Naive B cell (primary cell): ENCODE measurements at places on chromosomes 5 and 9.
A peak's percentile ranks its signal among the peaks of the same experiment; 100 is the strongest.

DNA sequence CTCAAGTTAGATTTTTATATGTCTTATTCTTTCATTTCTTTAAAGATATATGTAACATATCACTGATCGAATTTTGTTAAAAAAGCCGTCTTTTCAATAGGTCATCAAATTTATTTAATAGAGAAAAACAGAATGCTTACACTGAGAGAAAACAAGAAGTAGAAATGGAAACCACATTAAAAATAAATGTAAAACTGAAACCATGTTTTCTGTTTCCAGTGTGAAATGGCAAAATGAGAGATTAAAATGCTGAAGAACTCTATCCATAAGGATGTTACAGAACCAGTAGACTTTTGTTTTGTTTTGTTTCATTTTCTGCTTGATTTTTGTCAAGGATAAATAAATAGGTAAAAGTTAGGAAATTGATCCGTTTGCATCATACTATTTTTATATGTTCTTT lies 210.1 kb downstream of the PRDM9 start:
- DNase-seq, result no peak

GRCh38 chr9:10704720-10705119 lies 91.9 kb upstream of the PTPRD start:
- DNase-seq, result no peak

DNA sequence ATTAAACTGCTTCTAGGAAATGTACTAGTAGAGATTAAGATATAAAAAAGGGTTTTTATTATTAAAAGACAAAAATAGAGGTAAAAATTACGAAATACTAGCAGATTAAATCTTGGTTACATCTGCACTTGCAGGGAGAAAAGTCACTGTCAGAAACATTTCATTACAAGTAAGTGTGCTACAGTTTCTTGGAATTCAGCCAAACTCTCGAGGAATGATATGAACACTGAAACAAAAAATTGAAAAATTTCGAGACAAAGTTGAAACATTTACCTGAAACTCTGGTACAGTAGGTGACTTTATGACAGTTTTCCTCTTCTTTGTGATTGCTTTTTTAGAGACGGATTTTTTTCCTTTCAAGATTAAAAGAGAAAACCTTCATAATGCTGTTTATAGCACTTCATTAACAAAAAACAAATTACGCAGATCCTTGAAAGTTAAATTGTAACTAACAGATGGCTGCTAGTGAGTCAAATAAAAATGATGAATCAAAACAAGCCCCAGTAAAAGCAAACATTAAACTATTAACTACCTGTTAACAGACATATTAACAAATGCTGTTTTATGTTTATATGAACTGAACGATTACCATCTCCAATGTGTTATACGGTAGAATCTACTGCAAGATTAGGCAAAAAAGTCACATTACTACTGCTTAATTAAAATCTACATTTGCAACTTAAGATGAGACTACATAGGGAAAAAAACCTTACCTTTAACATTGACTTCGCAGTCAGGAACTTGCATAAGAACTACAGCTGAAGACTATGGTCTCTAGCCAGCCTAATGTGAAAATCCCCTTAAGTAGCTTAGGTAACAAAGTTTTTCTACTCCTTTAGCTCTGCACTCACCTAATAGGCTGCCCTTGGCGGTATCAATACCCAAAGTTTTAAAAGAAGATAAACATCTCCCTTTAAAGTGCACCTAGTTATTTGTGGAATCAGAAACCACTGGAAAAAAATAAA lies 61.4 kb downstream of the RANBP6 start:
- no peak for DNase-seq

DNA sequence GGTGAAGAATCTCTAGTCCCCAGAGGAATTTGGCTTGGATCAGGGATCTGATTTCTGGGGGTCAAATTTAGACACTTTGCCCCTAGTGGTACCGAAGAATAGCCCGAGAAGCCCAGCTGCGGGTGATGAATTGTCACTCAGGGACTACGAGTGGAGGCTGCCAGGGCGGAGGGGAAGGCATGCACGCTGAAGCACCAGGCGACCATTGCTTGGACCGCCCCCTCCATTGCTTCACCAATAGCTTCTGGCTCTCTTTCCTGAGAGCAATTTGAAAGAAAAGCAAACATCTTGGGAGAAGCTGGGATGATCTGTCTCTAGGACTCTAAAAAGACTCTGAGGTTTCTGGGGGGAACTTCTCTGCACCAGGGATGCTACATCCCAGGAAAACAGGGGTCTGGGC lies 137.6 kb downstream of the CRB2 start:
- no peak for DNase-seq

- DNase-seq, result no peak
These were observed 638.1 kb downstream of the ACTL7B start for GRCh38 chr9:108217431-108218349.

DNA sequence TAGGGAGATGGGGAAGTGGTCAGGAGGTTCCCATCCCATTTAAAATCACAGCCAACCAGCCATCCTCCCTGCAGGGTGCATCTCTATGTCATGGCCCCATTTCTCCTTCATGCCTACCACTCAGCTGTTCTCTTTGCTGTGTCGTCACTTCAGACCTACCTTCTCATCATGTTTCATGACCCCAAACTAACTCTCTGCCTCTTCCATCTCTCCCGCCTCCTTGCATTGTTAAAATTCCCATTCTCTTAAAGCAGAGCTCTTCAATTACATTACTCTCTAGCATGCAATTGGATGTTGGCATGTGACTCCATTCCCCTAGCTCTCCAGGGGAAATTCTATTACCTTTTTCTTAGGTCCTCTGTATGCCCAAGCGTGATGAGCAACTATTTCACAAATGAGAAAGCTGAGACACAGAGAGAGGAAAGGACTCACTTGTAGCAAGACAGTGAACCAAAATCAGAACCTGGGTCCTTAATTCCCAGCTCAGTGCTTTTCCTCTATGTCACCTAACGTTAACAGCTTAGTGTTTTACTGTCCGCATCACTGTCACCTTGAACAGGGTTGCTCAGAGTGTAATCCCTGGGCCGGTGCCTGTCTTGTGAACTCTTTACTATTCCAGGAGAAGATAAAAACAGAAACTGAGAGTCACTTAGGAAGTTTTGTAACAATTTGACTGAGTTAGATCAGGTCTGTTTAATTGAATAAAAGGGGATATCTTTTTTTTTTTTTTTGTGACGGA lies 28.1 kb downstream of the PDE6A start:
- DNase-seq, result no peak

- DNase-seq, result no peak
These were observed 548.5 kb upstream of the GRAMD2B start for GRCh38 chr5:125874717-125875116.

GRCh38 chr9:96551403-96551802 lies 68.2 kb downstream of the CDC14B start:
- no peak for DNase-seq

GRCh38 chr5:136457390-136458013 lies 92.2 kb upstream of the TRPC7 start:
- DNase-seq, result no peak

DNA sequence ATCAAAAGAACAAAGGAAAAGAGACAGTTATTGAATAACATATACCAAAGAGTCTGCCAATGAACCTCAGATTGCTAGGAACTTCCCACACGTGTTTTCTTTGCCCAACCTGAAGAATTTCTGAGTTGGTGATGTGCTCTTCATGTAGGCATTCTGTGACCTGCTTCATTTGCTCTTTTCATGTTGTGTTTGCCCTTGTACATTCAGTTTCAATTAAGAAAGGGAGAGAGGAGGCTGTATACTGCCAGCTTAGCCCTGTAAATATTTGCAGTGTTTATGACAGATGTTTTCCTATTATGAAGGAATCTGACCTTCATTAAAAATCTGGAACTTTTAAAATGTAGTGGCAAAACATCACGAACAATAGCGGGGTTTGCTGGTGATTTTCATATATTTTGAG lies 168.5 kb downstream of the GAS1 start:
- no peak for DNase-seq

DNA sequence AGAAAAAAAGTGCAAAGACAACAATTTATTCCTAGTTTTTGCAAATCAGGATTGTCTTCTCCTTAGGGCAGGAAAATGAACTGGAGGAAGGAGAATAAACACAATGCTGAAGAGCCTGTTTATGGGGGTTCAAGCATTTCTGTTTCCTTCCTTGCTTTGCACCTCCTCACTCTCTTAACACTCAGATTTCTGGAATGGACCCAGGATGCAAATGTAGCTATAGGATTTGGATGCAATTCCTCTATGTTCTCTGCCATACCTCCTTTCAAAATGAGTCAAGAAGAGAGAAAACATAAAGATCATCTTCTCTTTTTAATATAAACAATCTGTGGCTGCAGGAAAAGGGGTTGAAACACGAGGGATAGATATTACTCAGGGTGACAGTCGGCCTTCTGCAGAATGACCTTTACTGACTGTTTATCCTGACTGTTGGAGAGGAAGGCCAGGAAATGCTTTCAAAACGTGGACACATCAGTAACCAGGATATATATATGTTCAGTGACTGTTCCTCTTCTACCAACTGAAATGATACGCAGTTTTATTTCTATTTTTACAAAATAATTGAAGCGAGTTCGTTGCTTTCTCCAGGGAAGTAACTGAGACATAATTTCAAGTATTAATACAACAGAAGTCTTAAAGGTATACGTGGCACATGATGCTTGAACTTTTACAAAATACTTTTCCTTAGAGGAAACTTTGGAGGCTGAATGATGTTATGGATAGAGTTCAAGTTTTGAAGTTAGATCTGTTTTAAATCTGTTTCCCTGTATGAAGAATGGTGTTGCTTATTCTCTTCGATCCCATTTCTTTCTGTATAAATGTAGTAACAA lies 44.4 kb downstream of the ACTBL2 start:
- DNase-seq, result no peak

DNA sequence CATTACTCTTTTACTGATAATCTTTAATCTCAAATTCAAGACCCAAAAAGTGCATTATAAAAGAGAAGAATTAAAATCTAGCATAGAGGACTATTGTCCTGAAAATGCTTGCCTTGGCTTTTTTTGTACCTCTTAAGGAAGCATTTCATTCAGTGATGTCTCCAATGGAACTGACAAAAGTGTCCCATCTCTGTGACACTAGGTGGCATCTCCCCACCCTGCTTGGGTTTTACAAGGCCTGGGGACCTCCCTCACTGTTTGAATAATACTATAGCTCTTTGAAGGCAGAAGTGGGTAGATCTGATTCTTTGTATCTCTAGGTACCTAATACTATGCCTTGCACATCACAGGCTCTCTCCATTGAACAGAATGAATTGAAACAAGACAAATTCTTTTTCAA lies 180.6 kb downstream of the EPB41L4A start:
- DNase-seq, result peak; percentile 0

DNA sequence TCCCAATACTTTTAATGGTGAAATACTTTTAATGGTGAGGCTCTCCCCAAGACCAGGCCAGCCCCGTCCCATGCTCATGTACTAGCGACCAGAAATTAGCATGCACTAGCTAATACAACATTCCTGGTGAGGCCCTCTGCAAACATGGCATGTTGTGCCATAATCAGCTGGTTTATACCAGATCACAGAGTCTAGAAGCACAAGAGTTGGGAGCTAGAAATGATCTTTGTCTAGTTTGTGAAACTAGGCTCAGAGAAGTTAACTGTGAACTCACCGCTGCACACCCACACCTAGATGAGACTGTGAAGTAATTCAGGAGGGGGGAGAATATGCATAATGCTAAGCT lies 37.4 kb downstream of the MTMR12 start:
- no peak for DNase-seq

GRCh38 chr5:171978016-171978415 lies 28.4 kb downstream of the FBXW11 start:
- DNase-seq, result no peak

DNA sequence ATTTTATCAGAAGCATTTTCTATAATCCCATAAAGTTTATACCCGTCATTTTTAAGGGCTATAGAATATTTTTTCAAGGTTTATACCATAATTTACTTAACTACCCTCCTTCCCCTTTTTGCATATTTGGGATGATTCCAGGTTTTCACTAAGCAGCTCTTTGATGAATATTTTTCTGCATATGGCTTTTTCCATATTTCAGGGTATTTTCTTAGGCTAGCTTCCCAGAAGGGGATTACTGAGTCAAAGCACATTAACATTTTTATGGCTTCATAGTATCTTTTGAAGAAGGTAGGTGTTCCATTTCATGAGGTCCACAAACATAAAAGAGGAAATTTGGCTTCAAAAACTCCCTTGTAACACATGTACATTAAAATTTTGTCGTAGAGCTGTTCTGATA lies 14.6 kb upstream of the COL15A1 start:
- no peak for DNase-seq

DNA sequence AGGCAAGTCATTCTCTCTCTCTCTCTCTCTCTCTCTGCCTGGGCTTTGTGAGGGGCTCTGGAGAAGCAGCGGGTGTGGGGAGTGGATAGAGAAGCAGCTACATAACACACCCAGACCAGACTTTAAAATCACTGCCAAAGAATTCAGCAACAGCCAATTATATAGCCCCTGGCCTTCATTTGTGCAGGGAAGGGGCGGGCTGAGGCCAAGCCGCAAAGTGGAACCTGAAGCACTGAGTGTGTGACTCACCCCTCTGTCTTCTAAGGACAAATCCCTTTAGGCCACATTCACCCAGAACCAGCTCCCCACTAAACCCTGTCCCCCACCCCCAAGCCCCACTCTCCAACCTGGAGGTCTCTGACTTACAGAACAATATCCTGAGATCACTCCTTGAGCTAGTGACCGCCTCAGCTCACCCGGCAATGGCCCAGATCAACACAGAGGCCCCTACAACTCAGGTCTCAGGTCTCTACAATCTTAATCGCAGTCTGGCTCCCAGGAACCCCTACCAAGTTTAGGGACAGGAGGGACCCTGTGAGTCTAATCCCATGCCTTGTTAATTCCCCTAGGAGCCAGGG lies 6.0 kb downstream of the B4GALT1 start:
- DNase-seq, result no peak

- no peak for DNase-seq
These were observed 11.7 kb upstream of the CERCAM start for GRCh38 chr9:128408963-128409431.

- peak; percentile 14 for DNase-seq
These were observed 48.0 kb downstream of the IPO11 start for GRCh38 chr5:62460578-62460983.

DNA sequence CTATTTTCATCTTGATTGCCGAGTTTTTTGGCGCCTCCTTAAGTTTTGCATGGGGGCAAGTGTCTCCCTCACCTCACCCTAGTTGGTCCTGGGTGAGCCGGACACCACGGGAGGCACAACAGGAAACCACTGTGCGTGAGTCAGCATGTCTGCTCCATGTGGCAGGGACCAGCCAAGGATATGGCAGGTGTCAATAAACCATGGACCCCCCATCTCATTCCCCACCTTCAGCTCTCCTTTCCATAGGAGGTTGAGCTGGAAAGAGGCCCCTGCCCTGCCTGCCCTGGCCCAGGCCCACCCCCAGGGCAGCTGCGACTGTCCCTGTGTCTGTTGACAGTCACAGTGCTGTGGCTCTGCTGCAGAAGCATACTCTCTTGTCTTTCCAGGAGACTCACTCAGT lies 3.1 kb downstream of the SPACA9 start:
- no peak for DNase-seq

DNA sequence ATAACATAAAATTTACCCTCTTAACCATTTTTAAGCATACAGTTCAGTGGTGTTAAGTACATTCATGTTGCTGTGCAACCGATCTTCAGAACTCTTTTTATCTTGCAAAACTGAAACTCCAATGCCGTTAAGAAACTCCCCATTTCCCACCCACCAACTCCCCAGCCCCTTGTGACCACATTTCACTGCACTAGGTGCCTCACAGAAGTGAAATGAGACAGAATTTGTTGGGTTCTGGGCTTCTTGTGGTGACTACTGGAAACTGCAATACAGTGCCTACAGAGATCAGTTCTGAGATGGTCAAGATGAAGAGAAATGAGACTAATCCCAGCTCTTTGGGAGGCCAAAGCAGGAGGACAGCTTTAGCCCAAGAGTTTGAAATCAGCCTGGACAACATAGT lies 202.1 kb upstream of the SLC30A5 start:
- no peak for DNase-seq
